Gastroesophageal sphincter (tissue), 4 donors: ENCODE measurements at places on chromosomes 2 and 18.

GRCh38 chr2:168002021-168002553 lies 245.3 kb downstream of the STK39 start:
- ATAC-seq: no peak

DNA sequence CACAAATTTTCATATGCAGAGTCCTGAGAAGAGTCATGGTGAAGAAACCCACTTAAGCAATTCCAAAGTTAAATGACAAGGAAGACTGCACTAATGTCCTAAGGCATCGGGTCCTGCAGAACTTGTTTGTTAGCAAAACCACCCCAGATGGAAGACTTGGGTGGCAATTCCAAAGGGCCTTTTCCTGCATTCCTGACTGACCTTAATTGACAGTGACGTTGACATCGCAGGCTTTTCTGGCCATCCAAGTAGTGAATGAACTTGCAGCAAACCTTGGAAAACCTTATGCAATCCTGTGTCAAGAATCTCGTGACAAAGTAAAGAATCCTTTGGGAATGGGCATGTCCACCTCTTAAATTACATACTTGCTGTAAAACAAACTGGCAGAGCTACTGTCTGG lies 112.5 kb upstream of the SH3BP4 start:
- ATAC-seq: no peak

- no peak for ATAC-seq
Measured at GRCh38 chr2:62201307-62201706, 5.4 kb downstream of the B3GNT2 start.

GRCh38 chr2:41930807-41931566 lies 116.8 kb upstream of the PKDCC start:
- ATAC-seq: no peak

- no peak for ATAC-seq
Measured at GRCh38 chr2:47236503-47237215, 81.6 kb upstream of the STPG4 start.

DNA sequence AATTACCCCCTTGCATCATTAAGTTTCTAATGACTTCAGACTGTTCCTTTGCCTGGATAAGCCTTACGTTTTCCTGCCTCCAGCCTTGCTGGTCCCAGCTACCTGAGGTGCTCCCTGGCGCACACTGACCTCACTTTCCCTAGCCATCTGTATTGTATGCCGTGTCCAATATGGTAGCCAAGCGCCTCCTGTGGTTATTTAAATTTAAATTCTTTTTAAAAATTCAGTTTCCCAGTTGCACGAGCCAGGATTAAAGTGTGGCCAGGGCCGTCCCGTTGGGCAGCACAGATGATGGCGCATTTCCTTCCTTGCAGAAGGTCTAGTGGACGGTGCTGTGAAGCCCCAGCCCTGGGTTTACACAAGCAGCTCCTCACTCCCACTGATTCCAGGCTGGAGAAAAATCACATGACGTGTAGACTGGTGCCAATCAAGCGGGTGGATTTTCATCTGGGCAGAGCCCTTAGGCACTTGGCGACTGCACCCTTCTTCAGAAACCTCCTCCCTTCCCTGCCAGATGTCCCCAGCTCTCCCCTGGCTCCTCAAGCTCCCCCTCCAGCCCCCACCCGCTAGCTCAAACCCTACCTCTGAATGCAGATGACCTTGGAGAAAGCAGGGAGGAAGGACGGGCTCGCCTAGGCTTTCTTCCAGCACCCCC lies 33.9 kb downstream of the ACKR3 start:
- ATAC-seq: no peak

DNA sequence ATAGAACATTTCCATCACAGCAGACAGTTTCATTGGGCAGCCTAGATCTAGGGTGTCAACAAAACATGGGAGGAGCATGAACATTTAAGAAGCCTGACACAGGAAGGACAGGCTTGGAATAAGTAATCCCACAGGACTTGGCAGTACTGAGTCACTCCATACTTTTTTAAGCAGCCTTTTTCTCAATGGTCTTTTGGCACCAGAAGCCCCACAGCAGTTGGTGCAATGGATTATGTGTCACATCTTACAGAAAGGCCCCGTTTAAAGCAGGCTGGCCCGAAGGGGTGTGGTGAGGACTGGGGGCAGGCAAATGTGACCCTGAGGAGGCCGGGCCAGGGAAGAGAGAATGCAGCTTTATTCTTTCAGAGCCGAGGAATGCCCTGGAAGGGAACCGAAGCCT lies 26.6 kb downstream of the SPTBN1 start:
- ATAC-seq: peak; percentile 73

- no peak for ATAC-seq
Measured at GRCh38 chr2:232327105-232328031, 51.2 kb upstream of the ALPP start.

- no peak for ATAC-seq
Measured at GRCh38 chr2:238670111-238670585, 177.7 kb upstream of the TWIST2 start.

GRCh38 chr2:10412380-10412779 lies 35.7 kb downstream of the ODC1 start:
- no peak for ATAC-seq

- ATAC-seq: no peak
Measured at GRCh38 chr2:191635333-191636234, 42.4 kb upstream of the NABP1 start.

GRCh38 chr2:241577413-241578122 lies 19.0 kb downstream of the BOK start:
- peak; percentile 47 for ATAC-seq

- peak; percentile 21 for ATAC-seq
Measured at GRCh38 chr18:7567474-7568425, 634 bp downstream of the PTPRM start.

DNA sequence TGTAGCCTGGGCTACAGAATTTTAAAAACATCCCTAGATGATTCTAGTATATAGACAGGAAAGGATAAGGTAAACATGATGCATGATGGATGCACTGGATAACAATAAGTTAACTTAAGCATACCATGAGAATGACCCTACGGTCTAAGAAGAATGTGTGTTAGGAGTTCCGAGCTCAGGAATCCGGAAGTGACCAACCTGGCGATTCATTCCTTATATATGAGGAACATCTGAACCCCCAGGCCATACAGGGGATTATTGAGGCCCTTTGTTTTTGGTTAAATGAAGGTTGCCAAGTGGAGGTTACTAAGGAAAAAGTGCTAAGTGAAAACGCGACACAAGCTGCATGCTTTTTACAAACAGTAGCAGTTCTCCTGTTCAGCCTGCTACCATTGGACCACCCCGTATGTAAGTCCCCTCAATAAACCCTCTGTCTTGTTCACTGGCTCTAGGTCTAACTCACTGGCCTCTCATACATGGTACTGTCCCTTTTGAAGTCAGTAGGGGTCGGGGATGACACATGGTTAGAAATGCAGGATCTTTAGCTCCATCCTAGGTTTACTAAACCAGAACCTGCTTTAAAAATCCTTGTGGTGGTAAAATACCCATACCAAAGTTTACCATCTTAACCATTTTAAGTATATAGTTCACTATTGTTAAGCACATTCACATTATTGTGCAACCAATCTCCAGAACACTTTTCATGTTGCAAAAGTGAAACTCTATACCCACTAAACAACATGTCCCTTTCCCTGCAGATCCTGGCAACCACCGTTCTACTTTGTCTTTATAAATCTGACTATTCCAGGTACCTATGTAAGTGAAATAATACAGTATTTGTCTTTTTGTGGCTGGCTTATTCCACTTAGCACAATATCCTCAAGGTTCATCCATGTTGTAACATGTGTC lies 111.0 kb upstream of the MAP4K3 start:
- ATAC-seq: no peak

GRCh38 chr18:77650799-77651385 lies 401.2 kb downstream of the GALR1 start:
- peak; percentile 88 for ATAC-seq

DNA sequence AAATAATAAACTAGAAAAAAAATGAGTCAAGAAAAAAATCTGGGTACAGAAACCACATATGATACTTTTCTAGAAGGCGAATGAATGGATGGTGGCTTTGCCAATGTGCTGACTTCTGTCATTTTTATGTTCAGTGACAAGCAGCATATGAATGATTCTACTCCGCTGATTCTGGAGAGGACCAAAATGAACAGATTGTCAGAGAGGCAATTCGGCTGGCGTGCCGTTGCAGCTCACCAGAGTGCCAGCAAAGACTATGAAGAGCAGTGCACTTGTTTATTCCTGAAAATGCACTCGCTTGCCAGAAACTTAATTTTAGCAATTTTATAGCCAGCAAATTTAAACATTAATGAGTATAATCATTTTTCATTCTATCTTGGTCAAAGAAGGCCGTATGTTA lies 105.9 kb upstream of the NYAP2 start:
- no peak for ATAC-seq

GRCh38 chr2:127644066-127645025 lies 1.6 kb upstream of the GPR17 start:
- ATAC-seq: no peak

- ATAC-seq: no peak
Measured at GRCh38 chr2:219598308-219599078, 836 bp downstream of the STK11IP start.

DNA sequence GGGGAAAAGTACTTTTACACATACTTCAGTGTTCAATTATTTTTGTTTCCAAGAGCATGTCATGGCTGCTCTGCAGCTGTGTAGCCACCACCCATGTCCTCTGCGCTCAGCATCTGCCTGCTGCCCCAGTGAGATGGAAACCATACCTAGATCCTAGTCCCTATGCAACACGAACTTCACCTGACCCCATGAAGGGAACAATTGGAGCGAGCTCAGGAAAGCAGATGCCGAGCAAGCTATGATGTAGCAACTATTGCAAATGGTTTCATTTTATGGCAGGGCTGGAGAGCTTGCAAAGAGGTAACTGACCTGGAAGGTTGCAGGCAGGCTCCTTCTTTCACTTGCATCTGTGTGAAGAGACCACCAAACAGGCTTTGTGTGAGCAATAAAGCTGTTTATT lies 1.3 kb upstream of the CCDC141 start:
- no peak for ATAC-seq
